ENCODE measurements at places on chromosomes 4 and X.

DNA sequence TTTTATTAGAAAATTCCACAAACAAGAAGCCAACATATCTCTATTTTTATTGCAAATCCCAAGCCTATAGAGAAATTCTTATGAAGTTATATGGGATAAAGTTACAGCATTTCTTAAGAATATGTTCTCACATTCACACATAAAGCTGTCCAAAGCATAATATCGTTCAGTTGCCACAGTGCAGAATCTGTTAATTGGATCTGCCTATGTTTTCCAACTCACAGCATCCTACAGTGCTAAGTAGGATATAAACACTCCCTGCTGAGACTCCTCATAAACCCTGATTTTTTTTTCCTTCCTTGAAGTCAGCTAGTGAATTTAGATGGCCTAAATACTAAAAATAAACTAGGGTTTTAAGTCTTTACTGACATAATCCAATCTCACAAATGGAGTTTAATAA lies 307.9 kb downstream of the PDGFC start:
- no peak for DNase-seq

DNA sequence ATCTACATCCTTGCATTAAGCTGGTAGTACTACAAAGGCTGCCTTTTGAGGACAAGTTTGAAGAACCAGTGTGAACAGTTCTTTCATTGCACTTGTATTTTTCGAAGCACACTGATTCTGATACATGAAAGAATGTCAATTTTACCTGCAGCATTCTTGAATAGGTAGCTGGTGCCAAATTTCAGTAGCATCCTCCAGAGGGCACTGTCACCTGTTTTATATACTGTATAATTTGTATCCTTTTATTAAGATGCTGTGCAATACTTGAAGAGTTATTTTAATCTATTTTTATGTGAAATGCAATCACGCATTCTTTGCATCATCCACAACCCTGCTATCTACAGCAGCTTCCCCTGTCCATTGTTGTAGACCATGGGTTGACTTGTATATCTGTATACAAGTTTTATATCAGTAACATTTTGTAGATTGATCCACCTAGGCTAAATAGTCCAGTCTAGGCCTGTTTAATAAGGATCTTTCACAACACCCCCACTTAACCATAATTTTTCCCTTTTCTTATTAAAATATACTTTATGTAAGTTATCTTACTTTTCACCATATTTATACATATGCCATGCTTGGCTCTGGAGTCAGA lies 325.7 kb downstream of the PCDH7 start:
- no peak for DNase-seq

- no peak for DNase-seq
These were observed 37.5 kb downstream of the ARHGAP10 start for GRCh38 chr4:147769386-147769785.

DNA sequence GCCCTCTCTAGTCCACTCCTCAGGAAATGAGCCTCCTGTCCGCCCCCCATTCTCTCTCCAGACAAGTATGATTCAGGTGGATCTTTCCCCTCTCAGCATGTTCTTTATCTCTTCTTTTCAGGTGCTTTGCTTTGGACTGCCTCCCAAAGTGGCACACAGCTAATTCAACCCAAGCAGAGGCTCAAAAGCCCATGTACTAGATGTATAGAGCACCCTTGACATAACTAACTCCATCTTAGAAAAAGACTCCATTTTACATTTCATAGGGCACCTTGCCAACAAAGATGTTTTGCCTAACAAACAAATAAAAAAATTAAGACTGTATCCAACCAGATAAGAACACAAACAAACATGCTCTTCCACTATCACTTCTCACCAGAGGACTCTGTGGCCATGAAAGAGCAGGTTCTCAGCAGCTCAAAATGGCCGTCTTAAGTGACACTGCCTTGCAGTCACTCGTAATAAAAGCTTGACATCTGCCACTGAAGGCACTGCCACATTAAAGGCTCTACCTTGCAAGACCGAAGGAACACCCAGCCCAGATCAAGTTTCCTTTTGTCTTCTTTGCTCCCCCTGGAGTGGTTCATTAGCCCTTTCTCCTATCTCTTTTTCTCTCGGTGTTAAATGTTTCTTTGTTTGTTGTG lies 84.9 kb upstream of the TAB3 start:
- no peak for DNase-seq

DNA sequence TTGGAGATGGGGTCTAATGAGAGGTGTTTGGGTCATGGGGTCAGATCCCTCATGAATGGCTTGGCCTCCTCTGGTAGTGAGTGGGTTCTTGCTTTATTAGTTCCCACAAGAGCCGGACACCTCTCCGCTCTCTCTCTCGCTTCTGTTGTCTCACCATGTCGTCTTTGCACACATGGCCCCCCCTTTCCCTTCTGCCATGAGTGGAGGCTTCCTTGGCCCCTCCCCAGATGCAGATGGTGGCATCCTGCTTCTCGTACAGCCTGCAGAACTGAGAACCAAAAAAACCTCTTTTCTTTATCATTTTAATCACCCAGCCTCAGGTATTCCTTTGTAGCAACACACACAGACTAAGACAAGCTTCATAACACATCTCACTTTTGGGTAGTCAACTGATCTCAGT lies 49.6 kb upstream of the SPRY1 start:
- no peak for DNase-seq

GRCh38 chr4:7256984-7257810 lies 64.9 kb downstream of the SORCS2 start:
- DNase-seq, result no peak

- DNase-seq, result no peak
These were observed 5.0 kb downstream of the NOA1 start for GRCh38 chr4:56972389-56972788.

- peak; percentile 5 for DNase-seq
These were observed 67.1 kb downstream of the DTHD1 start for GRCh38 chr4:36348403-36348938.

- DNase-seq, result no peak
These were observed 1195.2 kb downstream of the TECRL start for GRCh38 chr4:63214076-63214475.

All from stimulated activated CD4-positive, alpha-beta T cell treated with anti-CD3 and anti-CD28 coated beads, Interleukin-1b, Interleukin-23, amount 100 ng/mL, for 24 hours (primary cell).